ENCODE measurements at places on chromosomes 1 and 21.
A peak's percentile ranks its signal among the peaks of the same experiment; 100 is the strongest.

- DNase-seq: no peak
Measured at GRCh38 chr21:43188181-43188580, 19.4 kb downstream of the CRYAA start.

DNA sequence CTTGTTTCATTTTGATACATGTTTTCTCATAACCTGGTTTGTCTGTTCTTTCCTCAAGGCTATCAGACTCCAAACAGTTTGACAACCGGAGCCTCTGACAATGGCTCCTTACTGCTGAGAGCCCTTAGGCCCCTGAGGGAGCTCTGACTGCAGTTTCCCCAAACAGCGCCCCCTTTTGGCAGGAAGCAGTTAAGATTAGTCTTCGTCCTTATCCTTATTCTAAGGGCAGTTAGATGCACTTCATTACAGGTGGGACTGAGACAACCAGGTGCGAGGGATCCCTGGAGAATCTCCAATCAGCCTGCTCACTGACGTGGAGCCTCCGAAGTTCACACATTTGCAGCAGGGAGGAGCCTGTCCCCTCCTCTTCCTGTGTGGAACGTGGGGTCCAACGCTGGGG is 393.1 kb downstream of the BRINP3 start:
- DNase-seq: no peak

GRCh38 chr1:158286941-158287346 is 2.8 kb upstream of the CD1C start:
- no peak for DNase-seq

- no peak for DNase-seq
Measured at GRCh38 chr1:47563201-47563600, 125.4 kb downstream of the FOXD2 start.

DNA sequence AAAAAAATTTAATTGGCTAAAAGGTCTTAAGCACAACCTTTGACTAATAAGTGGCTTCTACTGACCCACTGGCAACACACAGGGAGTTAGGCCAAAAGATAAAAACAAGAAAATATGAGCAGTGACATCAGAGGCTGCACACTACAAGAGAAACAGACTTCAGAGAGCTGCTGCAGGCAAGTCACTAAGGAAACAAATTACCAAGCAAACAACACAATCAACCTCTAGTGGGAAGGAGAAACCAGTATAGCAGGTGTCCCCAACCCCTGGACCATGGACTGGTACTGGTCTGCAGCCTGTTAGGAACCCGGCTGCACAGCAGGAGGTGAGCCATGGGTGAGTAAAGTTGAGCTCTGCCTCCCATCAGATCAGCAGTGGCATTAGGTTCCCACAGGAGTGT is 20.8 kb upstream of the ENSA start:
- no peak for DNase-seq

DNA sequence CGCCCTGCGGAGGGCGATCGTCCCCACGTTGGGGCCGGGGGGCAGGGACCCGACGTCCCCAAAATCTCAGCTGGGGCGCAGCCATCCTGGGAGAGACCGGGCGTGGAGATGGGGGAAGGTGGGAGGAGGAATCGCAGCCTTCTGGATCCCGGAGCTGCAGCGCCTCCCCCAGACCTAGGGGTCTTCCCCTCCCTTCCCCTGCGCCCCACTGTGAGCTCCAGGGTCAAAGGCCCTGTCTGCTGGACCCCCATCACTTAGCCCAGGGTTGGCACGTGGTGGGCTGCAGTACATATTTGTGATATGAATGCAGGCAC is 90.2 kb upstream of the VAMP3 start:
- DNase-seq: no peak

- no peak for DNase-seq
Measured at GRCh38 chr1:16112596-16113555, 39.4 kb upstream of the FAM131C start.

DNA sequence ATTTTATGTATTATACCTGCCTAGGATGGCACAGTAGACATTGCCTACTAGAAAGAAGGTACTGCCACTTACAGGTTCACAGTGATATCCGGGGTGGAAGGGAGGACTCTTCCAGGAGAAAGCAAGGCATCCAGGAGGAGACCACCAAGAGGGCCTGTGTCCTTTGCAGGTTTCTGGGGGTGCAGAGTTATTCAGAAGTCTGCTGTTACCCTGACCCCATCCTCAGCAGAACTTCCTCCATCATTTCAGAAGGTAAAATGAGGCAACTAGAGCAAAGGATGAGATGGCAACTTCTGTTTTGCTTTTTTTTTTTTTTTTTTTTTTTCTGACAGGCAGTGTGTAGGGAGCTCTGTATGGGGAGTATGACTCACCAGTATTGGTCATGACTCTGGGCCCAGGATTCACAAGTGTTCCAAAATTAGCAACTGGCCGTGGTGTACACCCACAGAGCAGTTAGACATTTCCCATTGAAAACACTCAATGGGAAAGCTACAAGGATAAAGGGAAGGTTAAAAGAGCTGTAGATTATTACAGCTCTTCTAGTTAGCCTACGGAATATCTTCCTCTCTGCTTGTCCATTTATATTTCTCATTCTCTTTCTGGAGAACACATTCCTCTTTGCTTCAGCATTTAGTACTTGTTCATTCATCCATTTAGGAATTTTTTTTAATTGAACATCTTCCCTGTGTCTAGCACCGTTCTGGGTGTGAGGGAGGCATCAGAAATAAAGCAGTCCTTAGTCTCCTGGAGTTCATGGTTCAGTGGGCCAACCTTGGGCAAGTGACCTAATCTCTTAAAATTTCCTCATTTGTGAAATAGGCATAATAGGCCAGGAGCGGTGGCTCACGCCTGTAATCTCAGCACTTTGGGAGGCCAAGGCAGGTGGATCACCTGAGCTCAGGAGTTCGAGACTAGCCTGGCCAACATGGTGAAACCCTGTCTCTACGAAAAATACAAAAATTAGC is 50.5 kb upstream of the PPP2R5A start:
- peak; percentile 19 for DNase-seq

DNA sequence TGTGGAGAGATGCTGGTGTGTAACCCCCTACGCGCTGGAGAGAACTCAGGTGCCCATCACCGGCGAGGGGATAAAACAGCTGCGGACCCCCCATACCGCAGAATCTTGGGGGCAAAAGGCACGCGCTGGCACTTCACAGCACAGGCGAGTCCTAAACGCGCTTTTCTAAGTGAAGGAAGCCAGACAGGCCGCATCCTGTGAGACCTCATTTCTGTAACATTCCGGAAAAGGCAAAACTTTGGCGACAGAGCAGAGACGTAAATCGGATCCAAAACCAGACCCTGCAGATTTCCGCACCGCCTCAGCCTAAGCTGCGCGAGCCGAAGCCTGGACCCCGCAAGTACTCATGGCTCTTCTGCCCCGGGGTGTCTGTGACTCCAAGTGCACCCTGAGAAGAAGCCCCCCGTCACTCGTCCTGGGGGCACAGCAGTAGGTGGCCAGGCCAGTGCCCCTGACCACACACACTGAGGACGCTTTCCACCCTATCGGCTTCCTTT is 60.9 kb downstream of the SLX9 start:
- DNase-seq: peak; percentile 5
